NCI-H69 (cell line): ENCODE measurements at places on chromosomes 11 and 22.

DNA sequence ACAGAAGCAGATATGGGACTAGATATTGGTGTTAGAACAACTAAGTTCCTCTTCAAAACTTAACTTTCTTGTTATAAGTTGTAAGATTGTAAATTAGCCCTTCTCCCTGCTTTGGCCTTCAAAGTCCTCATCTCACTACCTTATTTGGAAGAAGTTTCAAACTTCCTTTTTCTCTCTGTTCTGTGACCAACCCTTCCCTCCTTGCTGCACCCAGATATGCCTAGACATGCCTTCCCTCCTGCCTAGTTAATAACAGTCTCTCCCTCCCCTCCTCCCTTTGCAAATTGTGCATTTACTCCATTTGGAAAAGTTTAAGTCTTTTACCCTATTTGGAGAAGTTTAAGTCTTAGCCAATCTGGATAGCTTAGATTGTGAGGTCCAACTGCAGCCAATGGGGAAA, 4.9 kb downstream of the OR52K2 start:
- DNase-seq = no peak

GRCh38 chr11:130219148-130219547, 59.6 kb downstream of the ST14 start:
- no peak for DNase-seq

DNA sequence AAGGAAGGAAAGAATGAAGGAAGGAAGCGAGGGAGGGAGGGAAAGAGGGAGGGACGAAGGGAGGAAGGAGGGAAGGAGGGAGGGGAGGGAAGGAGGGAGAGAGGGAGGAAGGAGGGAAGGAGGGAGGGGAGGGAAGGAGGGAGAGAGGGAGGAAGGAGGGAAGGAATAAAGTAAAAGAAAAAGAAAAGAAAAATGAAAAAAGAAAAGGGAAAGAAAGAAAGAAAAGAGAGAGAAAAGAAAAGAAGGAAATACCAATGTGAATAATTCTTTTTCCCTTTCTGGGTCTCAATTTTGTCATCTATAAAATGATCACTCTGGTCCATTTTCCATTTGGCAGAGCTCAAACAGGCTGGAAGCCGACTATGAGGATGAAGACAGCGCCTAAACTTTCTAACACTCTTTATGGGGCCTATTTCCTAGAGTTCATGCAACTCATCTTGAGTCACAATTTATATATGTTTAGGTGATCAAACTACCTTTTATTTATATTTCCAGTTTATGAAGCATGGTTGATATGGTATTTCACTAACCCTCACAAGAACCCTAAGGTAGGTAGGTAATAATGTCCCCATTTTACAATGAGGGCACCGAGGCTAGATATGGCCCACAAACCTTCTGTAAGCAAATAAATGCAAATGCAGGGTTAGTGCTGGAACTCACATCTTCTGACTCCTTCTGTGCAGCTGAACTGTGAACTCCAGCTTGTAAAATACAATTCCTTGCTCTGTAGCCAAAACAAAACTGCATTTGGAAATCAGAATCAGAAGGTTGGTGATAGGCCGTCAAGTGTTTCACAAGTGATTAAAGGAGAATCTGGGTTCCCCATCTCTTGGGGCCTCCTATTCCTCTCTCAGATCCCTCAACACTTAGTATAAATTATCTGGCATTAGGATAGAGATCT, 434.3 kb downstream of the ETS1 start:
- no peak for DNase-seq

DNA sequence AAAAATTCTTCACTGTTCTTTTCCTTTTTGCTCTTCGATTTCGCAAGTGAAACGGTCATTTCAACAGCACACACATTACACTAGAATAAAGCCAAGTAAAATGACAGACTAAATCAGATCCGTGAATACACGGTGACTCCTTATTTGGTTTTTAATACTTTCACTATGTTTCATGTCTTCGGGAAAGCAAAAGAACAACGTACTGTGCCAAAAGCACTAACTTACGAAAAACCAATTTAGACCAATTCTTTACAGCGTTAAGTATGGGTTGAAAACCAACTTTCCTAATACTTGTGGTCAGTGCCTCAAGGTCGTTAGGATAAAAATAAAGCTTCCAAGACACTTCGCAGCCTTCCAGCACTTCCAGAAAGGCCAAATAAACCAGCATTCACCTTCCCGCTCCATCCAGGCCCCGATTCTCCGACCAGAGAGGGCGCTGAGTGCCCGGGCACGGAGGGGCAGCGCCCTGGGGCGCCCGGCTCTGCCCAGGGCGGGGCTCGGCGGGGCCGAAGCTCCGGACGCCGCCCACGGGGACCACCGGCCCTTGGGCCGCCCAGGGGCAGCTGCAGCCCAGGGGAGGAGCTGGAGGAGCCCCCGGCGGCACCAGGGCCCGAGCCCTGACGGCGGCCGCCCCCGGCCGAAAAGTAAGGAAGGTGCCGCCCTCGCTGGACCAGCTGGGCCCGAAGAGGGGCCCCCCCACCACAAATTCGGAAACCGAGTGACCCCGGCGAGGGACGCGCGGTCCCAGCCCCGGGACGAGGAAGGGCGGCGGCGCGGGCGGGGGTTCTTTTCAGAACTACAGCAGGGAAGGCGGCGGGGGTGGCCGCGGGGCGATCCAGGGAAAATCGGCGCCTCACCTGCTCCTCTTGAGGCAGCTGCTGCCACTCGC, 499 bp downstream of the ATL3 start:
- DNase-seq = peak; percentile 68

DNA sequence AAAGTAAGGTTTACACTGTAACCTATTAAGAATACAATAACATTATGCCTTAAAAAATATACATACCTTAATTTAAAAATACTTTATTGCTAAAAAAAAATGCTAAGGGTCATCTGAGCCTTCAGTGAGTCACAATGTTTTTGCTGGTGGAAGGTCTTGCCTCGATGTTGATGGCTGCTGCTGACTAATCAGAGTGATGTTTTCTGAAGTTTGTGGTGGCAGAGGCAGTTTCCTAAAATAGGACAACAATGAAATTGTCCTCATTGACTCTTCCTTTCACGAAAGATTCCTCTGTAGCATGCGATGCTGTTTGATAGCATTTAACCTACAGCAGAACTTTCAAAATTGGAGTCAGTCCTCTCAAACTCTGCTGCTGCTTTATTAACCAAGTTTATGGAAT, 97.6 kb downstream of the FAT3 start:
- DNase-seq = no peak

- peak; percentile 77 for DNase-seq
Measured at GRCh38 chr11:45922425-45923082, at the start of gene LARGE2. LARGE2 (plus strand) TSS chr11:45922656; CDS start chr11:45922883, 227 bp downstream.

GRCh38 chr11:14612694-14613093, 30.9 kb upstream of the PDE3B start:
- no peak for DNase-seq

- DNase-seq = peak; percentile 76
Measured at GRCh38 chr11:8913961-8914660, 3.1 kb downstream of the AKIP1 start.

DNA sequence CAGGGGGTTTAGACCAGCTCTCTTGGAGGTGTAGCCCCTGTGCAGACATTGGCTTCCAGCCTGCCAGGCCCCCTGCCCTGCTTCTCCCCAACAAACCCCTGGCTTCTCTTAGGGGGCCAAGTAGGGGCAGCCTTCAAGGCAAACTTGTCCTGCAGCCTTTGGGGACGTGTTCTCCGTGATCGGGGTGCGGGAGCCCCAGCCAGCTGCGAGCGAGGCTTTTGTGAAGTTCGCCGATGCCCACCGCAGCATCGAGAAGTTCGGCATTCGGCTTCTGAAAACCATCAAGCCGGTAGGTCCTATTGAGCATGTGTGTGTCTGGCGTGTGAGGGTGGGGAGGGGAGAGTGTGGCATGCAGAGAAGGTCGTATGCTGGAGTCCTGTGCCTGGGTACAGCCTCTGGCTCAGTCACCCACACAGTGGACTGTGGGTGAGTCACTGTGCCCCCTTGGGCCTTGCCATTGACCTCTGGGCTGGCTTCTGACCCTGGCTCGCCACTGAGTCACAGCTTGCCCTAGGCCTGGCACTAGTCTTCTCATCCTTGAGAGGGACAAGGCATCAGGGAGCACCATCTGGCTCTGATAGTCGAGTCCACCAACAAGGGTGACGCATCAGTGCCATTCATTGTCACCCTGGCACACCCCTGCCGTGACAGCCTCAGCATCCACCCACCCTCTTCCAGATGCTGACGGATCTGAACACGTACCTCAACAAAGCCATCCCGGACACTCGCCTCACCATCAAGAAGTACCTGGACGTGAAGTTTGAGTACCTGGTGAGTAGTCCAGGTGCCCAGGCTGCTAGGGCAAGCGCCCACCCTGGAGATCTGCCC, 11.4 kb downstream of the SLC16A8 start:
- no peak for DNase-seq

DNA sequence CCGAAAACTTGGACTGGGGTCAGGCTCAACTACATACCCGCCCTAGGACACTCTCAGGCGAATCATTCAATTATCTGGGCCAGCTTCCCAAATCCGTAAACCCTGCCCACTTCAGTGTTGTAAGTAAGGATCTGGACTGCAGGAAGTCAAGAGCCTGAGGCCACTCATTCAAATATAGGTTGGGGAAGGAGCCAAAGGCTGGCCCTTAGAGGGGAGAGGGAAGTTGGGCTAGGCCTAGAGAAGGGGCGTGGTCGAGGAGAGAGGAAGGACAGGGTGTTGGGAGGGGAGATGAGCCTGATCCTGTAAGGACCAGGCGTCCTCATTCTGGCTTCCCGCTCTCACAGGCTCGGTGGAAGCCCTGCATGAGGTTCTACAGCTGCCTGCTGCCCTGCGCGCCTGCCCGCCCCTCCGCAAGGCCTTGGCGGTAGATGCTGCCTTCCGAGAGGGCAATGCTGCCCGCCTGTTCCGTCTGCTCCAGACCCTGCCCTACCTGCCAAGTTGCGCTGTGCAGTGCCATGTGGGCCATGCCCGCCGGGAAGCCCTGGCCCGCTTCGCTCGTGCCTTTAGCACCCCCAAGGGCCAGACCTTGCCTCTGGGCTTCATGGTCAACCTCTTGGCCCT, 3.0 kb downstream of the SAC3D1 start:
- DNase-seq = no peak

DNA sequence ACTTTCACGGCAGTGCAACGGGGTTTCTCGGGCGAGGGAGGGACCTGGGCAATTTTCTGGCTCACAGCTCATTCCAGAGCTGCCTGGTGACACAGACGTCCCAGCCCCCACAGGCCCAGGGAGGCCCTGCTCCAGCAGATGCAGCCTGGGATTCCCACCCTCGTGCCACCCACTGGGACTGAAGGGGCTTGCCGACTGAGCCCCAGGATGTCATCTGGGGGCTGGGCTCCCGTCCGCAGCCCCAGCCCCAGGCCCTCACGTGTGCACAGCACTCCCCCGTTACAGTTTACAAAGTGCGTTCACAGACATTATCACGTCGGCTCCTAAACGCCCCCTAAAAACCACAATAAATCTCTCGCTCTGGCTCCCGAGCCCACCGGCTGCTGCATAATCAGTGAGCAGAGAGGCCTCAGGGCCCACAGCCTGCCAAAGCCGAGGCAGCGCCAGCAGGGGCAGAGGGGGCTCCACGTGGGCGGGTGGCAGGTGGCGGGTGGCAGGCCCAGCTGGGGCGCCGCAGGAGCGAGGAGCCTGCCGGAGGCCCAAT, 76.9 kb upstream of the TCF20 start:
- no peak for DNase-seq

DNA sequence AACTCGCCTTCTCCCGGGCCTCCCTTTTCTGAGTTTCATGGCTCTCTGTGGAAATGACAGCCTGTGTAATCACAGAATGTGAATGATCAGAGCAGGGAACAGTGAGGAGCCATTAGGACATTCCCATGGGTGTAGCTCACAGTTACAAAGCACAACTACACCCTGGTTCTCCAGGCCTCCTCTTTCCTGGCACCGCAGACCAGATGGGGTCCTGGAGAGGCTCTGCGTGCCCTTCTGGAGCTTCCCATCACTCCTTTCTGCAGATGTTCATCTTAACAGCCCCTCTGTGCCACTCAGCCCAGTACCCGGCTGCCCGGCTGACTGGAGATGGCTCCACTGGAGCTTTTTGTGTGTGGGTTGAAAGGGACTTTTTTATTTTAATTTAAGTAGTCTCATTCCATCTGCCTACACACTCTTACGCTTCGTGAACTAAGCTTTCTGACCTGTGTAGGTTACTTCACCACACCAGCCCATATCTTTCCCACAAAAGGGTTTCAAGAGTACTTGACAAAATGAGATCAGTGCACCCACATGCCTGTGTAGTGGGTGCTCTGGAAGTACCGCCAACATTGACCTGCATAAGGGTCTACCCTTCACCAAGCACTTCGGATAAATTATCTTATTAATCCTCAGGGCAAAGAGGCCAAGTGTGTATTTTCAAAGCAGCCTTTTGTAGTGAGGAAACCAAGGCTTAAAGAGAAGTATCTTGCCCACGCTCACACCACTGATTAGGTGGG, 29.8 kb downstream of the SREBF2 start:
- peak; percentile 56 for DNase-seq

- no peak for DNase-seq
Measured at GRCh38 chr11:11409224-11409623, 56.2 kb upstream of the CSNK2A3 start.

- DNase-seq = no peak
Measured at GRCh38 chr11:114890038-114890437, 211.7 kb downstream of the NXPE2 start.
